ENCODE measurements at places on chromosomes 6 and 20. TPM values are rescaled to one million over a fixed set of nuclear protein-coding genes. Genes with fewer than 3 reads are reported as not detected.

The CD109 gene
- total RNA-seq: 5.1 TPM

The MAFB gene
- 12.0 TPM for total RNA-seq

The CDSN gene
- not detected for total RNA-seq

The EMILIN3 gene
- total RNA-seq: 8.7 TPM

The HUS1B gene
- 2.3 TPM for total RNA-seq
